ENCODE measurements at places on chromosomes 5 and 9.

DNA sequence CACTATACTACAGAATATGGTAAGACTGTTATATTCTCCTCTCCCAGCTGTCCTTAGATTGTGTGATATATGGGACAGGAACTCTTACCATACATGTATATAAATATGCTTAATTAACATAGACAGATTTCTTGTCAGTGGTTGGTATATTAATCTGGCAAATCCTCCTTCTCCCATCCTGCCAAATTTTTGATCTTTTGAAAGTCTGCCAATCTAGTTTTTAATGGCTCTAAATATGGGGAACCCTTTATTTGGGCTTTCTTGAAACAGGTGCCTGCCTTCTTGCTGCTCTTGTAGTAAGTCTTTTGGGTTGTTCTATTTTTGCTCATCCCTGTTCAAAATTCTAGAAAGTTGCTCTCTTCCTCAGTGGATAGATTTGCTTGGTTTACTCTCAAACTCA lies 63.5 kb downstream of the SPATA31D1 start:
- no peak for DNase-seq

DNA sequence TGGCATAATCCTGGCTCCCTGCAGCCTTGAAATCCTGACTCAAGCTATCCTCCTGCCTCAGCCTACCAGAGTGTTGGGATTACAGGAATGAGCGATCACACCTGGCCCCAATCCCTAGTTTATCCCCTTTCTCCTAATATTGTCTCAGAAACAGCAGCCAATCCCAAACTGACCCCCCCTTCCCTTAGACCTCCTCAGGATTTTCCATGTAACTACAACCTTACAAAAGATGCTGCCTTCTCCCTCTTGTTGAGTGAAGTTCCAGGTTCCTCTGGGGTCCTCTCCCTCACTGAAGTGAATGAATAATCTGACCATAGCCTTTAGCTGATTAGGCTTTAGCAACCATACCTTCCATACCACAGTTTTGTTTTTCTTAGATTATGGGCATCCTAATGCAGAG lies 25.9 kb upstream of the MSANTD3 start:
- no peak for DNase-seq

- no peak for DNase-seq
Measured at GRCh38 chr5:158805195-158805594, 294.5 kb downstream of the EBF1 start.

- peak; percentile 82 for DNase-seq
Measured at GRCh38 chr5:139648205-139649081, at the start of gene CXXC5. CXXC5 (plus strand) TSS chr5:139648349; CDS start chr5:139680524, 32,175 bp downstream.

GRCh38 chr5:33981408-33982162 lies 2.9 kb downstream of the SLC45A2 start:
- DNase-seq, result no peak

DNA sequence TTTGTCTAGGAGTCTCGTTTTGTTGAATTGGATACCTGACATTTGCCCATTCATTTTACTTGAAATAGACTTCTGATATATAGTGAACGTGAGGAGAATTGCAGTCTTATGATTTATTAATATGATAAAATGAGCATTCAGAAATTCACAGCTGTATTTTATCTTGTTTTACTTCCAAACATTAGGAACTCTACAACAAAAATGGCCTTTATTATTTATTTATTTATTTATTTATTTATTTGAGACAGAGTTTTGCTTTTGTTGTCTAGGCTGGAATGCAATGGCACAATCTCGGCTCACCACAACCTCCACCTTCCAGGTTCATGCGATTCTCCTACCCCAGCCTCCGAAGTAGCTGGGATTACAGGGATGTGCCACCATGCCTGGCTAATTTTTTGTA lies 61.2 kb downstream of the RAB24 start:
- no peak for DNase-seq

GRCh38 chr5:144142139-144142823 lies 28.2 kb downstream of the YIPF5 start:
- peak; percentile 63 for DNase-seq

- DNase-seq, result no peak
Measured at GRCh38 chr9:109113892-109114609, 5.7 kb downstream of the TMEM245 start.

- DNase-seq, result peak; percentile 29
Measured at GRCh38 chr9:126979461-126979860, 64.9 kb downstream of the RALGPS1 start.

- no peak for DNase-seq
Measured at GRCh38 chr5:164763206-164763605, 1257.8 kb downstream of the MAT2B start.

- DNase-seq, result no peak
Measured at GRCh38 chr5:150303070-150303615, 438 bp upstream of the ARSI start.
